ENCODE measurements at places on chromosomes 4 and X.
A peak's percentile ranks its signal among the peaks of the same experiment; 100 is the strongest.

DNA sequence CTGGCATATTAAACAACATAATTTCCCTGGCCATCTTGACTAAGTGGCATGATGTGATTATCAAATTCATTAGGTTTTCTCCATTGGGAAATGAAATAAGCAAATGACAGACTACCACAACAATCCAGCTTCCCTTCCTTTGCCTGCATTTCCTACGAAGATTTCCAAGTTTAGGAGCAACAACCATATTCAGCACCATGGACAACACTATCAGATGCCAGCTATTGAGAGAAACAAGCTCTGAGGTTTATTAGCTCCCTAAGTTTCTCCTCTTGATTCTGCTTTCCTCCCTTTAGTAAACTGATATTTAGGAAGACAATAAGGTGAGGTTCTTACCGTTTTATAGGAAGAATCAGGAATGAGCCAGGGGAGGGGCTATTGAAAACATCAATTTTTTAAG is 36.2 kb downstream of the DCX start:
- no peak for DNase-seq

DNA sequence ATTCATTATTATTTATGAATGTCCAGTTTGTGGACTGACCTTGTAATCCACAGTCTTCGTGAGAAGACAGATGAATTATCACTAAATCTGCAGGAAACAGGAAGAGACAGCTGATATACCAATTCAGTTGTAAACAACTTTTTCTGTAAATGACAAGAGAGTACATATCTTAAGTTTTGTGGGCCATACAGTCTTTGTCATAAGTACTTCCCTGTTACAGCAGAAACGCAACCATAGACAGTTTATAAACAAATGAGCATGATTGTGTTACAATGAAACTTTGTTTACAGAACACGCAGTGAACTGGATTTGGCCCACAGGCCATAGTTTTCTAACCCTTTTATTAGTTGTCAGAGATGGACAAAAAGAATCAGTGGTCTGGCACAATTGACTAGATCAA is 443.4 kb downstream of the PDGFC start:
- no peak for DNase-seq

DNA sequence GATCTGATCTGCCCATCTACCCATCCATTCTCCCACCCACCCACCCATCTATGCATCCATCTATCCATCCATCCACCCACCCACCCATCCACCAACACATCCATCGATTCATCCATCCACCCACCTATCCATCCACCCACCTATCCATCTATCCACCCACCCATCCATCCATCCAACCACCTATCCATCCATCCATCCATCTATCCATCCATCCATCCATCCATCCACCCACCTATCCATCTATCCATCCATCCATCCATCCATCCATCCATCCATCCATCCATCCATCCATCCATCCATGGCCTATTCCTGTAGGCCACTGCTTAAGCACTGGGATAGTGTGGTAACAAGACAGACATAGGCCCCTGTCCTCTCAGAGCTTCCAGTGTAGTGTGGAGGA is 69.8 kb downstream of the SORCS2 start:
- no peak for DNase-seq

DNA sequence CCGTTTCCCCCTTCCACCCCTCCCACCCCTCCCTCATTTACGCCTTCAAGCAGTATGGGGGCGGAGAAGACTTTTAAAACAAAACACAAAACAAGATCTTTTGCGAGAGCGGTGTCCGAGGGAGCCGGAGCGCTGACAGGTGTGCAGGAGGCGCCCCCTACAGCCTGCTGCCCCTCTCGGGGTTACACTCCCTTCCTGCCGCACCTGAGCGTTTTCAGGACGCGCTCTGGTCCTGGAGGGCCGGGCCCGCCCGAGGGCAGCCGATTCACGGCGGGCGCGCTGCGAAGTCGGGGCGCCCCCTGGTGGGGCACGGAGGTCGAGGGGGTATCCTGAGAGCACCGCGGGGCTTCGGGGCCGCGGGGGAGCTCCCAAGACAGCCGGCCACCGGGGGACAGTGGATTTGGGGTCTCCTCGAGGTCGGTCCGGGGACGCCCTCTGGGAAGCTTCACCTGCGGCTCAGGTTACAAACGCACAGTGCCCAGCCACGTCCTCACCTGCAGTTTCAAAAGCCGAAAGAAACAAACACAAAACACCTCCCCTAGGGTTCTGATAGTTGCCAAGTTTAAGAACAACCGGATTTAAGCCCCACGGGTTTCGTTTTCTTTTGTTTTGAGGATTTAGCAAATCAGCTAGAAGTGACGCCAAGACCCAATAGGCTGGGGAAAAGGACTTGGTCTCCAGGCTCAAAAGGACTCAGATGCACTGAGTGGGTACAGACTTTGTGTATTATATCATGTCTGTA is 8.0 kb upstream of the NEUROG2 start:
- no peak for DNase-seq

GRCh38 chr4:185950891-185951290 is 118.1 kb upstream of the TLR3 start:
- DNase-seq: peak; percentile 38

DNA sequence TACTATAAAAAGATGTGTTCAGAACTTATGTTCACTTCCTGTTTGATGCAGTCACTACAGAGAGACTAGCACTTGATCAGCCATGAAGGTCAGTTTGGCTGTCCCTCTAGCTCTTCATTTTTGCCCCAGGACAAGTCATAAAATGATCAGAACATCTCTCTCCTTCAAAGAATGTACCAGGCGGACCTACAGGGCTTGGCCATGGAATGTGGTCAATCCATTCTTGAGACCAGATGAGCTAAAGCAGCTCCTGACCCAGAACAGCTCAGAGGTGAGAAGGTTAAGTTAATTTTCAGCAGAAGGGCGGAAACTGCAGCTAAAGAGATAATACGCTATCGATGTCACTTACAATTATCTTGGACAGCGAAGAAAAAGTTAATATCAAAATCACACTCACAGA is 49.2 kb upstream of the TAB3 start:
- DNase-seq: no peak

DNA sequence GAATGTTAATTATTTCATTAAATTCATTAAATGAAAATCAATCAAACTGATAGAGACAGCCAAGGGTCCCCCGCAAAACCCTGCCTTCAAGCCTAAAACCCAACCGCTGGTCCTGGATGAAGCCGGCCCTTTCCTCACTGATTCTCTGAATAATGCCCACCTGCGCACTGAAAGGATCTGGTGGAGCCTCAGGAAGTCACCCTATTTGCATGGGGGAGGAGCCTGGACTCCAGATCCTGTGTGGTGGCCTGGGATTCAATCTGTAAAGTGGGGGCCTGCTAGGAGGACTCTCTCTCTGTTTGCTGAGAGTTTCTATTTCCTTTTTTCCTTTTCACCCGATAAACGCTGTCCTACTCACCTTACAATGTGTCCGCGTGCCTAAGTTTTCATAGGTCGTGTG is 97.9 kb upstream of the ADAMTS3 start:
- DNase-seq: no peak

DNA sequence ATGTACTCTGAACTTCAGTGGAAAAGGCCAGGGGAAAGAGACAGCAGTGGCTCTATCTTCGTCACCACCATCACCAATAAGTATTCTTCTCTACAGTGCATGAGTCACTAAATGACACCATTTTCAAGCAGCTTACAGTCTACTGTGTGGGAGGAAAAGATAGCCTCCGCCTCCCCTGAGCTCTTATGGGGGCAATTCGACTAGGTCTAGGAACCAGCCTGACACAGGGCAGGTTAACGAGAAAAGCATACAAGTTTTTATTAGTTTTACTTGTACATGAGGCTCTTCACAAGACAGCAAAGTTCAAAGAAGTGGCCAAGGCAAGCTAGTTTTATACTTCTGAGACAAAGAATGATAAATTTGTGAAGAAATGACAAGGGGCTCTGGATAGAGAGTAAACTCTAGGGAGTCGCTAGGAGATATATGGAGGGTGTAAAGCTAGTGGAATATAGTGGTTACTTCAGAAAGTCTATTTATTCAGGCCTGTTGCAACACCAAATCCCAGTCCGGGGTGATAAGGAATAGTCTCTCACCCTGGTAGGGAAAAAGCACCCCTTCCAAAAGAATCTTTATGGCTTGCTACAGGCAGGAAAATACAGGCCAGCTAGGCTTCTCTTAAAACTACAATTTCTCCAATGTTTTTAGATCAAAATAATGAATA is 49.7 kb downstream of the SCD5 start:
- no peak for DNase-seq

GRCh38 chrX:94633237-94633636 is 959.2 kb downstream of the FAM133A start:
- no peak for DNase-seq

GRCh38 chr4:103773691-103774231 is 54.0 kb upstream of the TACR3 start:
- no peak for DNase-seq

DNA sequence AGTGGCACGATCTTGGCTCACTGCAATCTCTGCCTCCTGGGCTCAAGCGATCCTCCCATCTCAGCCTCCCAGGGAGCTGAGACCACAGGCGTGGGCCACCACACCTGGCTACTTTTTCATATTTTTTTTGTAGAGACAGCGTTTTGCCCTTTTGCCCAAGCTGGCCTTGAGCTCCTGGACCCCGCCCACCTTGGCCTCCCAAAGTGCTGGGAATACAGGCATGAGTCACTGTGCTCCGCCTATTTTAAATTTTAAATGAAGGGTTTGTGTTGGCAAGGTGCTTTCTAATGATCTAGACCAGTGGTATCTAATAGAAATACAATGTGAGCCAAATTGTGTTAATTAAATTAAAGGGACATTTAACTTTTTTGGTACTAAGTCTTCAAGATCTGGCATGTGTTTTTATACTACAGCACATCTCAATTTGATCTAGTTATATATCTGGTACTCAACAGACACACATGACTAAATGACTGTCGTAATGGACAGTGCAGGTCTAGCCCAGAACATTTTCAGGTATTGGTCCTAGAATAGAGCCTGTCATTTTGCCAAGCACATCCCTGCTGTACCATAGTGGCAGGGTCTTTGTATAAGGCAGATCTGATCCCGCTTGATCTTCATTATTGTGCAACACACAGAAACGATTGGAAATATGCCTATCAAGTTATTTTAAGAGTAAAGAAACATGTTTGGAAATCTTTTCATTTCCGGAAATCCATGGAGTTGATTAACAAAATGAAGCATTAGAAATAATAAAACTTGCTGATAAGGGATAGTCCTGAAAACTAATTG is 7.3 kb downstream of the PGK1 start:
- no peak for DNase-seq

GRCh38 chrX:47030339-47030738 is 47.9 kb upstream of the RGN start:
- peak; percentile 52 for DNase-seq

GRCh38 chr4:71732066-71732465 is 51.8 kb downstream of the GC start:
- no peak for DNase-seq

DNA sequence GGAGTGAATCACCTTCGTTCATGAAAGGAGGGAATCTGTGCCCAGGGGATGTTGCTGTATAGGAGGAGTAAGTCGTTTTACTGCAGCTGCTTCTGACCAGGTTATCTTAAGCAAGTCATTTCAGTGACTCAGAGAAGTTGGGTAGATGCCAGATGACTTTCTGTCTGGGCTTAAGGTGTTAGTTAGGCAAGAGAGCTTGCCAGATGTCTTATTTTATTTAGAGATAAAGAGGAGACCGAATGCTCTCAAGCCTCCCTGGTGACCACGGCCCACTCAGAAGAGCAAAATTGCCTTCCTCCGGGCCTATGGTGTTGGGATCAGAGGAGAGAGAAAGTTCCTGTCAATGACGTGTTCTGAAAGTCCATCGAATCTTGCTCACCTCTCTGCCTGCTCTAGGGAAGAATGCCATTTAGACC is 16.3 kb upstream of the ZNF827 start:
- DNase-seq: peak; percentile 90

GRCh38 chr4:123397144-123398065 is 810 bp downstream of the SPRY1 start:
- peak; percentile 65 for DNase-seq

DNA sequence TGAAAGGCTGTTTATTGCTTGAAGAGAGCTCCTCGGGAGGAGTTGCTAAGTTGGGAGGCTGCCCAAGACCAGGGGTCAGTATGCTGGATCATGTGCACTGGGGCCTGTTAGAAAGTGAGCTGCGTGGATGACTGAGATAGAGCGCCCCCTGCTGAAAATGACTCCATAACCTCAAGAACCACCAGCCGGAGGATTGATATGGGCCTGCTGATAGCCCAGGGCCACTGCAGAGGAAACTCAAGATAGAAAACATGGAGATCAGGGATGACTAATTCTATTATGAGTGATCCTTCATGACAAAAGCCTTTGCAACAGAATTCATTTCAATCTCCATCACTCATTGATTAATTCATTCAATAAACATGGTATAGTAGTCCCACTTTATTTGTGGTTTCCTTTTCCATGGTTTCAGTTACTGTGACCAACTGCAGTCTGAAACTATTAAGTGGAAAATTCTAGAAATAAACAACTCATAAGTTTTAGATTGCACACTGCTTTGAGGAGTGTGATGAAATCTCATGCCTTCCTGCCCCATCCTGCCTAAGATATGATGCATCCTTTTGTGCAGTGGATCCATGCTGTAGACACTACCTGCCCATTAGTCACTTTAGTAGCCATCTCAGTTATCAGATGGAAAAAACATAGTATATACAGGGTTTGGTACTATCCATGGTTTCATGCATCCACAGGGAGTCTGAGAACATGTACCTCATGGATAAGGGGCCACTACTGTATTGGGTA is 126.7 kb upstream of the MBNL3 start:
- DNase-seq: peak; percentile 29

DNA sequence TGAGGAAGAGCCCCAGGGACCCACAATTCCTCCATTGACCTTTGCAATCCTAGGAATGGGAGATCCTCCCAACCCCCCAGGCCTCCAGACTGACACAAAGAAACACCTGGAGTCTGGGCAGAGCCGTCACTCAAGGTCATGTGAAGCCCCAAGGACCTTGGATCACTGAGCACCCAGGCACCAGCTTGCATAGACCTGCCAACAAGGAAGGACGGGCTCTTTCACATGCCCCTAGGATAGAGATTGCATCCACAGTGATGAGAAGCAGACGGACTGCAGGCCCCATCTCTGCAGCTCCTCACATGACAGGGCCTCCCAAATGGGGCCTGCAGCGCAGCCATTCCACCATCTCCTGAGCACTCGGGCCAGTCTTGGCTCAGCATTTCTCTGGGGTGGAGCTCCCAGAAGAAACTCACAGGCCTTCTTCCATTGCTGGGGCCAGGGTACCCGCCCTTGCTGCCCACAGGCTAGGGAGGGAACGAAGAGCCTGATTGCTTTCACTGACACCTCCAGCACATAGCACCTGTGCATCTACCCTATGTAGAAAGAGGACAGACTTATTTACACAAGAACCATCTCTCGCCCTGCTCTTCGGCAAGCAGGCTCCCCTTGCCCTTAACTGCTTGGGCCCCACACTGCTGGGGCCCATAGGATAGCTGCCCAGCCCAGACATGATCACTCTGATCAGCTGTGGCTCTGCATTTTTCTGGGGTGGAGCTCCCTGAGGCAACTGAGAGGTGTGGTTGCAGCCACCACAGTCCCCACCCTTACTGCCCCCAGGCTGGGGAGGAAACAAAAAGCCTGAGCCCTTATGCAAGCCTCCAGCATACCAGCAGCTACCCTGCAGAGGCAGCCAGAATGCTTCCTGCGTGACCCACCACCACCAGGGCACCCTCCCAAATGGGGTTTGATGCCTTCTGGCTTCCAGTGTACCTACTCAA is 185.7 kb upstream of the ZCCHC13 start:
- DNase-seq: no peak

Measured in LHCN-M2 (cell line).